ENCODE measurements at places on chromosomes 2 and 18.

DNA sequence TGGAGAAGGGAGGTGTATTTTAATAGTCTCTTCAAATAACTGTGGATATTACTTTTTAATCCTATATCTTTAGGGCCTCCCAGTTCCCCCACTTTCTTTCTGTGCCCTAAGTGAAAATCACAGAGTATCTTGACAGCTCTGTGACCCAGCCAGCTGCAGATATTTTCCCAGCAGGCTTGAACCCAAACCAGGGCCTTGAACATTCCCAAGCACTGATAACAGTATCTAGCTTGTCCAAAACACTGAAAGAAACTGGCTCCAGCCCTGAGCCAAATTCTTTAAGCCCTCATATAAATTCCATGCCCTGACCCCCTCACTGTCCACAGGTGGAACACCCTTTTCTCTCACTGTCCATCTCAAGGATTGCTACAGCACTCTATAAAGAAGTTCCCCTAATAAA, 388.1 kb upstream of the CHAC2 start:
- no peak for DNase-seq

DNA sequence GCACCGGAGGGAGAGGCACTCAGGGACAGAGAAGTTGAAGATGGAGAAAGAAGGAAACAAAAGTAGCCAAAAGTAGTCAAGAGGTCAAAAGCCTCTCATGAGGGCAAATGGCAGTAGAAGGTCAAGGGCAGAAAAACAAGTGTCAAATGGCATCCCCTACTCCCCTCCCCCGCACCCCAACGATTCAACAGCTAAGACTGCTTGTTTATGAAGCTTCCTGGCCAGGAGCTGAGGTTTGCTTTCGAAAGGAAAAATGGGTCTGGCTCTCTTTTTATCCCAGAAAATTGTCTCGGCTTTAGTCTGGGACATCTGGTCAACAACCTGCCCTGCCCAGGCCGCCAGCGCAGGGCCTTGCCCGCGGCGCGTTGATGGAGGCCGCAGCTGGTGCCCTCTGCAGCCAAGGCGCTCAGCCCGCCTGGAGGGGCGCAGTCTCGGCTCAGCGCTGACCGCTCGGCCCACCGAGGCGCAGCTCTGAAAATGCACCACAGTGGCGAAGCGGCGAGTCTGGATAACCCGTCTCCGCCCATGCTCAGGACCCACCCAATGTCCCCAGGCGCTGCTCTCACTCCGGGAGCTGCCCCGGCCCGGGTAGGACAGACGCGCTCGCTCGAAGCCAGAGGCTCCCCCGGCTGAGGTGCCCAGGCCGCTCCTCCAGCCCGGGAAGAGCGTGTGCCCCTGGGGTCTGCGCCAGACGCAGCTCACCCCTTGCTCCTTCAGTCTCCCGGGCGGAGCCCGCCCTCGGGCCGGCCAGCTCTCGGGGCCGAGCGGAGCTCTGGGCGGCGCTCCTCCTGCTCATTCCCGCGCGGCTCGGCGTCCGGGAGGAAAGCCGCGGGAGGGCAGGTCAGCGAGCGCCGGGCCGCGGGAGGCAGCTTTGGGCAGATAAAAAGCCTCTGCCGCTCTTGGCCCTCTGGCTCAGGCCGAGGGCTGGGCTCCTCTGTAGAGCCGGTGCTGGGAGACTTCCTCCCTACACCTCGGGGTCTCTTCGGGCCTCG, 1.8 kb upstream of the TBR1 start:
- no peak for DNase-seq

- DNase-seq: no peak
Measured at GRCh38 chr2:226664140-226664539, 135.5 kb downstream of the IRS1 start.

- no peak for DNase-seq
Measured at GRCh38 chr18:75339936-75340605, 87.4 kb downstream of the SMIM21 start.

- no peak for DNase-seq
Measured at GRCh38 chr2:132448771-132449170, 32.2 kb downstream of the GPR39 start.

DNA sequence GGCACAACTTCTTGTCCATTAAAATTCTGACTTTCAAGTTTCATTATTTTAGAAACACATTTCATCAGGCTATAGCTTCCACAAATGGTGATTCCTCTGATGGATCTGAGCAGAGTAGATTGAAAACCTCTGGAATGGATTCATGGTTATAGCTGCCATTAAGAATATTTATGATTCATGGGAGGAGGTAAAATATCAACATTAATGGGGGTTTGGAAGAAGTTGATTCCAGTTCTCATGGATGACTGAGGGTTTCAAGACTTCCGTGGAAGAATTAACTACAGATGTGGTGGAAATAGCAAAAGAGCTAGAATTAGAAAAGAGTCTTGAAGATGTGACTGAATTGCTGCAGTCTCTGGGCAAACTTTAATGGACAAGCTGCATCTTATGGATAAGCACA, 797.4 kb downstream of the SUCLG1 start:
- no peak for DNase-seq

- no peak for DNase-seq
Measured at GRCh38 chr2:227339098-227339599, 14.1 kb downstream of the MFF start.

- DNase-seq: no peak
Measured at GRCh38 chr2:20584399-20585358, 66.2 kb downstream of the HS1BP3 start.

DNA sequence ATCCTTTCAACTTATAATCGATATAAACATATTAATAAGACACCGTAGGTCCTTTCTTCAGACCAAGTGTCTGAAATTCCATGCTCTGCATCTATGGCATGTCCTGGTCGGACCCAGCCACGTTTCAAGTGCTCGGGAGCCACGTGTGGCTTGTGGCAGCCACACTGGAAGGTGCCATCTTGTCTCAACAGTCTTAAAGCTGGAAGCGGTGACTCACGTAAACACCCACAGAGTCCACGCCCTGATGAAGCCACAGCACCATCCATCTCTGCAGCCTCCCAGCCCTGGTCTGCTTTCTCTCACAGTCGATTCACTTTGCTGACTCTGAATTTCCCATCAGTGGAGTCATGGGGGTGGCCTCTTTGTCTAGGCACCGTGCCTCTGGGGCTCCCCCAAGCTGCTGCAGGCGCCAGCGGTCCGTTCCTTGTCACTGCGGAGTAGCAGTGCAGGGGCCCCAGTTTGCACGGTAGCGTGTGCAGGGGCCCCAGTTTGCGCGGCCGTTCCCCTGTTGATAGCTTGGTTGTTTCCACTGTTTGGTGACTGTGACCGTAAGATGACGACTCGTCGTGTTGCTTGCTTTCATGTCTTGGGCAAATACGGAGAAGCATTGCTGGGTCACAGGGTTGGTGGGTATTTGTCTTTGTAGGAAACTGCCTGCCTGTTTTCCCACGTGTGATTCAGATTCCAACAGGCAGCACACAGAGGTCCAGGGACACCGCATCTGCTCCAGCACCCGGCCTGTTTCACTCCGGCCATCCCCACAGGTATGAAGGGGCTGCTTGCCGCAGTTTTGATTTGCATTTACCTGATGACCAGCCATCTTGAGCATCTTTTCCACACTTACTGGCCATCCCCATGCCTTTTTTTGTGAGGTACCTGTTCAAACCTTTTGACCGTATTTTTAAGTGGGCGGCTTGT, 240.3 kb downstream of the HDAC4 start:
- no peak for DNase-seq

- DNase-seq: no peak
Measured at GRCh38 chr2:179132076-179132475, 82.1 kb upstream of the CCDC141 start.

- DNase-seq: no peak
Measured at GRCh38 chr2:109647636-109648035, 33.5 kb downstream of the SOWAHC start.

DNA sequence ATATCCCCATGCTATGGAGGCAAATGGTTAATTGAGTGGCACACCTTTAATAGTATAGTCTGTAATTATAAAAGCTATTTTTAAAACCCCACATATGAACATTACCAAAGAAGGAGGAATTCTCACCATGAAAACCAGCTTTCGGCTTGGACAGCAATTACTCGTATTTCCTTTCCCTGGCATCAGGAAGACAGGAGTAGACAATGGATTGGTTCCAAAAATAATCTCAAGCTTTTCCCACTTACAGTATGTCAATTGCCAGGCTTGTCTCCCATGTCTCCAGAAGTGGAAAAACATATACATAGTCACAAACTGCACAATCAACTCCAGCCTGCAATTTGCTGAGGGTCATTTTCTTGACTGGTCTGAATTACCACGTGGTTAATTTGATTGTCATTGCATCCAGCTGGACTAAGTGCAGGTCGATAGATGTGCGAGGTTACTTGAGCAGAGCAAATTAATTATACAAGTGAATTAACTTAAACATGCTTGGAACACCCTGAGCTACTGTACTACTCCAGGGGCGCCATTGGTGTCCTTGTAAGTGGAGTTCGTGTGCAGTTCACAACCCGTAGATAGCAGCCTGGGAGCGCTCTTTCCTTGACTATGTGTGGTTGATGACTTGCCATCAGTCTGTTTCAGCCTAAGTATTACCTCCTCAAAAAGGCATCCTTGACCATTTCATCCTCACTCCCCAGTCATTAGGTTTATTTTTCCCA, 124.3 kb upstream of the PELI1 start:
- DNase-seq: no peak

DNA sequence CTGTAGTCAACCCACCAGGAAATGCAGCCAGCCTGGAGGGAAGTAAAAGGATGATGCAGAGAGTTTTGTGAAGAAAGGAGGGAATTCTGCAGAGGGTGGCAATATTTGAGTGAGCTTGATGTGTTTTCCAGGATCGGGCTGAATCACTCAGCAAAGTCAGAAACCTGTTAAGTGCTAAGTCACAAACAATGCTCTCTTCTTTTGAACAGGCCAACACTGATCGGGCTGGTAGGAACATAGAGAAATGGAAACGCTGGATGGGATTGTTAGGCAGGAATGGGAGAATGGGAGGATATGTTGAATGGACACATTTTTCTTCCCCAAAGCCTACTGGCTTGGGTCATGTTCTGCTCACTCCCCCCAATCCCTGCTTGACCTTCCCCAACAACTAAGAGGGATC, 36.6 kb downstream of the KCNS3 start:
- DNase-seq: no peak

DNA sequence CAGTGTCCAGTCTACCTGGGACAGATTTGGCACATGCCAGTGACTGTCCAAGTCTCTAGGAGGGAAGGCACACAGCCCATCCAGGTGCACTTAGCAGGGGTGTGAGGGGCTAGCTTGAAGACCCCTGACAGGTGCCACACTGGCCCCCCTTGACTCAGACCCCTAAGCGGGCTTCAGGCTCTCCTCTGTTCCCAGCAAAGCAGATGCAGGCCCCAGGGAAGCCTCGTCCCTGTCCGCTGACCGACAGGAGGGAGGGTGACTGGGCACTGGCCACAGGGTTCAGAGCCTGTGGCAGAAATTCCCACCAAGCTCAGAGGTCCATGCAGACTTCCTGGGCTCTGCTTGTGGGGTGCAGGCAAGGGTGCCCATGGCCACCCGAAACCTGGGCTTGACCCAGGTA, 239.8 kb upstream of the MYT1L start:
- DNase-seq: no peak

GRCh38 chr2:20125164-20125563, 73.7 kb upstream of the LAPTM4A start:
- no peak for DNase-seq

- DNase-seq: no peak
Measured at GRCh38 chr18:48820483-48821250, 130.1 kb downstream of the SMAD7 start.

GRCh38 chr2:235621736-235622135, 127.9 kb downstream of the AGAP1 start:
- DNase-seq: no peak

DNA sequence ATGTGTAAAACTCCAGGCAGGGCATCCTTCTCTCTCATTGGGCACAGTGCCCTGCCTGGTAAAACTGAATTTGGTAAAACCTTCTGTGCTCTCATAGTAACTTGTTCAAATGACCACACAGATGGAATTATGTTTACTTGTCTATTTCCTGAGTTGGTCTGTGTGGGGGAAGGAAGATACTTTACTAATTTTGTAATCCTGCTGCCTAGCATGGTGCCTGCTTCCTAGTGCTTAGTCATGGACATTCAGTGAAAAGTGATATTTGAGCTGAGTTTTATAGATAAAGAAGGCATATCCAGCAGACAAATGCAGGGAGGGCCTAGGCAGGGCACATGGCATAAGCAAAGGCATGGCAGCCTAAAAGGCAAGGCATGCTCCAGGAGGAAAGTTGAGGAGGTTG, 199.4 kb downstream of the FSHR start:
- no peak for DNase-seq

DNA sequence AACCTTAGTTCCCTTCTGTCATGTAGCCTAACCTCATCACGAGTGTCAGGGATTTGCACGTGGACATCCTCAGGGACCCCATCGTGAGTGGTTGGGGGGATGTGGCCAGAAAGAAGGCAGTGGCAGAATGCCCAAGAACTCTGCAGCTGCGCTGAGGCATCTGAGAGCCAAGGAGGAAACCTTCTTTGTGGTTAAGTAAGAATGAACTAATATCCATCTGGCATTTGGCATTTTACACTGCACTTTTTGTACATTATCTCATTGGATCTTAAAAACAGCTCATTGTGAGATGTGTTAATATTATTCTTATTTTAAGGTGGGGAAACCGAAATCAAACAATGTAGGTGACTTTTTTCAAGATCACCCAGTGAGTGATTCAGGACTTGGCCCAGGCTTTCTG, 32.6 kb upstream of the APCDD1 start:
- DNase-seq: no peak

DNA sequence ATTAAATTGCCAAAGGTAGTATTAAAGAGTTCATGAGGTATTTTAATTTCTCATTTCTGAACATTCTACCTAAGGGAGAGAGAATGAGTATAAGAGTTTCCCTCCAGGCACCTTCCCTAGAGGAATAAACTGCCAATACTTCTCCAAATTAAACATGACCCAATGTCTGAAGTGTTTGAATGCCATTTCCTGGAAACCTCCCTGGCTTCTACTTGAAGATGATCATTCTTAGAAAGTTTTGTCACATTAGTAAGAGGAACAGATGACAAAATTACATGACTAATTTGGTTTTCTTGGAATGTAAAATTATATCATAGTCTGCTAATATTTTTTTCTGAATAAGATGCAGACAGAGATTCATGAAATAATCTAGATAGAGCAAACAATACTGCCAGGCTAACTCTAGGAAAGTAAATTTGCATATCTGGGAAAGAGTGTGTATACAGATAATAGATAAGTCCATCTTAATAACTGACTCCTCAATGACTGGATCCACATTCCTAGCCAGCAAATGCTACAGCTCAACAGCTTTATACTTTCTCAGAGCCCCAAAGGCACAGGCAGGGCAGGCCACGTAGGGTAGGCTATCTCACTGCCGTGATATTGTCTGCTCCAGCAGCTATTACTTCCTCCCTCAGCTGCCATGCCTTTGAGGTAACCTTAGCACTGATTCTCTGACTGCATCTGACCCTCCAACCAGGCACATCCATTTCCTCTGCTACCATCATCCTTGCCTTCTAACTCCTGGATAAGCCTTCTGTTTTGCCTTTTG, 630.8 kb upstream of the PIK3C3 start:
- no peak for DNase-seq

GRCh38 chr2:47420214-47420613, 17.3 kb downstream of the MSH2 start:
- DNase-seq: no peak

All from stimulated activated CD4-positive, alpha-beta T cell treated with anti-CD3 and anti-CD28 coated beads, Interleukin-4, amount 100 ng/mL, for 4 hours (primary cell).